ENCODE measurements at places on chromosomes 12 and 14.

GRCh38 chr12:65817866-65818265 lies 6.4 kb upstream of the HMGA2 start:
- no peak for DNase-seq

DNA sequence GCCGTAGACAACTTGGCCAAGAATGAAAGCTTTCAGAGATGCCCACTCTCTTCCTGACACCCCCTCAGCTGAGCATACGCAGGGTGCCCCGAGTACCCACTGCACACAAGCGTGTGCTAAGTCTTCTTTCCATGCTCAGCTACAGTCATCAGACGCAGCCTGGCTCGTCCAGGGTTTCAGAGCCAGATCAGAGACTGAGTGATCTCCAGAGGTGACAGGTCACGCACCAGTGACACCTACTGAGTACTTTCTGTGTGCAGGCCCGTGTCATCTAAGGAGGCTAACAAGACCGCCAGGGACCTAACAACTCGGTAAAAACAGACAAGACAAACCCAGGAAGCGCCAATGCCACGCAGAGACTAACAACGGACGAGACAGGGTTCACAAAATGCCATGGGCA lies 25.1 kb downstream of the STX2 start:
- DNase-seq, result no peak

DNA sequence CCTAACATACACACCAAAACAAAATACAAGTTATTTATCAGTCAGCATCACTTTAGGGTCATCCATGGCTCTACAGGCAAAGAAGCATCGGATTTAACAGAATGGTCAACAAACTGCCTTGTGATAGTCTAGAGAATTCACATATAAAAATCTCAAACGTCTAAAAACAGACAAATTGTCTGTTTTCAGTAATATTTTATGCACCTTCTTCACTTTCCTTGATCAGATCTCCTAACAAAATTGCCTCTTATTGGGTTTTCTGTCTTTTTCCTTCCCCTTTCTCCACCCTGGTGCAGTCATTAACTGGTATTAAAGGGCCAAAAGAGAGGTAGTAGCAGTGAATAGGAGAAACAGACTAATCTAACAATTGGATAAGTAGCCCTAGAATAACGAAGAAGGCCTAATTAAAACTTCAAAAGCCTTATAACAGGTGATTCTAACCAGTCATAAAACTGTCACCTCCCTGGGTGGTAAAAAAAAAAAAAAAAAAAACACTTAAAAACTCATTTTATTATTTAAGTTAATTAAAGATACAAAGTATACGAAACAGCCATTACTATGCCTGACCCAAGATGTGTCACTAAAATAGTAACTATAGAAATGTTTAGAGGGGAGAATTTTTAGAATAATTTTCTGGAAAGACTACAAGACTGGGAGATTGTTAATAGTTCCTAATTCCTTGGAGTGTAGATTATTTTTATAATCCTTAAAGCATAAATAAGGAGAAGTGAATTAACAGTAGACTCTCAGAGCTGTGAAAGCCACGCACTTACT lies 1.5 kb downstream of the KIF21A start:
- DNase-seq, result no peak

- DNase-seq, result no peak
Observed at GRCh38 chr14:73720636-73721035, 6.5 kb upstream of the PNMA1 start.

DNA sequence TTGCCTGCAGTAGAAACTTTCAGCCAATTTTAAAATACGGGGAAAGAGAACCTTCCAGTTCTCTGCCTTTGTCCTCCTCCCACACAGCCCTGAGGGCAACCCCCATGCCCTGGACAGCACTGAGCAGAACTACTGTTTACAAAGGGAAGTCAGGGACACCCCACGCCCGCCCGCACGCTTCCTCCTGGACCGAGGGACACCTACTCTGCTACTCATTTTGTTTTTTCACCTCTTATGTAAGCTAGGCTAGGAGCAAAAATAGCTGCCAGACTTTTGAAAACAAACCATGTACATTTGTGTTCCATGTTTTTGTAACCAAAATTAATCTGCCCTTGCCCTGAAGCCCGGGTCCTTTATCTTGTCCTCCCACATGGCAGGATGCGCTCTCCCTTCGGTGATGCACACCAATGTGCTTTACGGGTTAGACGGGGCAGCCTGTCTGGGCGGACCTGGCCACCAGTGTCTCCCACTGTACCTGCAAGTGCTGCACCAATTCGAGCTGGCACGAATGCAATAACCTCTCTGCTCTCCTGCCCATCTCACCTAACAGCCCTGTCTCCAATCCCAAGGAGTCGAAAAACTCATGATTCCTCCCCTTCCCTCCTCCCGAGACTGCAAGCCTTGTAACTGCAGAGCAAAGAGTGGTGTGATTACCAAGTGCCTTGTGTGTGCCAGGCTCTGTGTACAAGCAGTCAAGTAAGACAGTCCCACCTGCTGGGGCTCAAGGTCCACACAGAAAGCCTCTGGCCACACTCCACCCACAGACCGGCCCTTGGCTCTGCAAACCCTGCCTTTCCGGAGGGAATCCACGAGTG lies 85.2 kb downstream of the CCDC88C start:
- DNase-seq, result peak; percentile 73

DNA sequence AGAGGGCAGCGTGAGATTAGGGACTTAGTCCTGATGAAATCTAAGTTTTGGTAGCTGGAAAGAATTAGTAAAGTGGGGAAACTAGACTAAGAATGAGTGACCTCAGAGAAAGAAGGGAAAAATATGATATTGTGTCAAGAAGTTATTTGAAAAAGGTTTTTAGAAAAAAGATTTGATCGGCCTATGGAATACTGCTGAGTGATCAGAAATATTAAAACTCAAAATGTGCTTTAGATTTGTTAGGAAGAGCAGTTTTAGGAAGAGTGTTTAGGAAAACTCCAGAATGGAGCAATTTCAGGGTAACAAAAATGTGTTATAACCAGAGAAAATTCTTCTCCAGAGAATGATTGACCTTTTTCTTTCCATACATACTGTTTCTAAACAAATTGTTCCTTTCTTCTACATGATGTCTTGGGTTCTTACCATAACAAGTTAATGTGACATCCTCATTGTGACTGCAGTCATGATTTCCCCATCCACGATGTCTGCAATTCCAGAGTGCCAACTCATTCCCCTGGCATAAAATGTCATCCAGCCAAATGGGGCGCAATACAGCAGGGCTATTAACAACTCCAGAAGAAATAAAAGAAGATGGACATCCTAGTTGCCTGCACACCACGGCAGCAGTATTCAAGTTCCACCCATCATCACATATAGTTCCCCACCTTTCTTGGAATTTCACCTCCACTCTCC lies 11.8 kb downstream of the CD163L1 start:
- no peak for DNase-seq

DNA sequence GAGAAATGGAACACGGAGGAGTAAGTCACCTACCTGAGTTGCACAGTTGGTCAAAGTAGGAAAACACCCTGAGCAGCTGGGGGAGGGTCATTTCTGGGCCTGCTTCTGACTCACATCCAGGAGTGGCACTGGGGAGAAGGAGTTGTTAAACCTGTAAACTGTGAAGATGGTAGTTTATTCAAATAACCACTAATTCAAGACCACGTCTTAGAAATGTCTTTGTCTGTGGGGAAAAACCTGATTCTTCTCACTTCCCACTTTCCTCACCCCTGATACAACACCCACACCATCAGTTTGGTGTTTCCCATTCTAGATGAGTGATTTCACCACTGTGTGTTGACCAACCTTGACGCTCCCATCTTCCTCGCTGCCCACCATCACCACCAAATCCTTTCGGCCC lies 207.1 kb downstream of the ANO4 start:
- DNase-seq, result no peak

- no peak for DNase-seq
Observed at GRCh38 chr12:128754275-128754674, 69.5 kb downstream of the SLC15A4 start.

DNA sequence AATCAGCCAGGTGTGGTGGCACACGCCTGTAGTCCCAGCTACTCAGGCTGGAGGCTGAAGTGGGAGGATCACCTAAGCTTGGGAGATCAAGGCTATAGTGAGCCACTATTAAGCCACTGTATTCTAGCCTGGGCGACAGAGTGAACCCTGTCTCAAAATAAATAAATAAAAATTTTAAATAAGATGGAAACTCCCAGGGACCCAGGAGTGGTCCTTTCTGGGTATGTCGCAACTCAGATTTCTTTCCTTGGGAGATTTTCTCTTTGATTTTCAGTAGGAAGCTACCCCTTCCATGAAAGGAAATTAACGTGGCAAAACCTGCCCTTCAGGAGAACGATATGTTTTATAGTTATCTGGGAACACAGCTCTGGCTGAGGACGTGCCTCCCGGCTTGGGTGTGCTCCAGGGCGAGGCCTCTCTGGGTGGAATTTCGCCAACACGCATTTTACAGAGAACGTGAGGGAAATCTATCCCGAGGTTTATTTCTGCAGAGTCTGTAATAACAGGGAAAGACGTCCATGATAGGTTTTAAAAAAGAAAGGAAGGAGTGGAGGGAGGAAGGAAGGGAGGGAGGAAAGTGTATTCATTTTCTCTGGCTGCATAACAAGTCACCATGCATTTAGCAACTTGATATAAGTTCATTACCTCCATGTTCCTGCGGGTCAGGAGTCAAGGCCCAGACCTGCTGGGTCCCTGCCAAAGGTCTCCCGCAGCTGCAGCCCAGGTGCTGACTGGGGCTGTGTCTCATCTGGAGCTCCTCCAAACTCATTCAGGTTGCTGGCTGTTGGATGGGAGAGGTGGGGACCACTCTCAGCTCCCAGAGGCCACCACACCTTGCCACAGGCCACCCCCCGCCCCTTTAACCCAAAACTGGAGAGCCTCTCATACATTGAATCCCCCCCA lies 80.6 kb upstream of the GSC start:
- DNase-seq, result no peak
